ENCODE measurements at places on chromosomes 3 and 15.

- no peak overlapping the region for H3K27ac ChIP-seq
- H3K36me3 ChIP-seq = no peaks in the 10 kb centered on the region
- DNase-seq = no peak
- no peaks in the 10 kb centered on the region for H3K4me1 ChIP-seq
- no peak overlapping the region for H3K4me3 ChIP-seq
These were observed 8.1 kb downstream of the CFAP100 start for GRCh38 chr3:126402666-126403302.

- H3K4me3 ChIP-seq = no peak overlapping the region
- H3K4me1 ChIP-seq = no peaks in the 10 kb centered on the region
- H3K27me3 ChIP-seq = no peaks in the 10 kb centered on the region
- no peaks in the 10 kb centered on the region for H3K36me3 ChIP-seq
- DNase-seq = no peak
- no peak overlapping the region for H3K27ac ChIP-seq
These were observed 337.6 kb downstream of the EFHB start for GRCh38 chr3:19596408-19596807.

DNA sequence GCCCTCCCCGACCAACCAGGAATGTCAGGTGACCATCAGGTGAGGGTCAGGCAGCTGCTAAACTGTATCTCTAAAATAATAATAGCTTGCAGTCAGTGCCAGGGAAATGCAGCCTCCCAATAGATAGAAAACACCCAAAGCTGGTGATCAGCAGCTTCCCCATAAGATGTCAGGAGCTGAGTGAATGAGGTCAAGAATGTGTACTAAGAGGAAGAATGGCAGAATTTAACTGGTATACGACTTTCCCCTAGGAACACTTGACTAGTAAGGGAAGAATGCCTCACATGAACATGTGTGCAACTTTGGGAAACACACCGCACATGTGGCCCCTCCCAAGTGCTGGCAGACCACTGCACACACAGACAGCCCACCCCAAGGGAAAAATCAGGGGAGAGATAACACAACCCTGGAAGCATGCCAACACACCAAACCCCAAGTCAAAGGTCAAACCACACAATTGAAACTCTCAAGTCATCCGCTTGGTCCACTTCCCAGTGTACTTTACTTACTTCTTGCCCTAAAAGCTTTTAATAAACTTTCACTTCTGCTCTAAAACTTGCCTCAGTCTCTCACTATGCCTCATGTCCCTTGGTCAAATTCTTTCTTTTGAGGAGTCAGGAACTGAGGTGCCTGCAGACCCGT, 806.5 kb downstream of the OTOL1 start:
- no peaks in the 10 kb centered on the region for H3K27me3 ChIP-seq
- no peaks in the 10 kb centered on the region for H3K4me1 ChIP-seq
- H3K27ac ChIP-seq = no peak overlapping the region
- DNase-seq = no peak
- H3K4me3 ChIP-seq = no peak overlapping the region

DNA sequence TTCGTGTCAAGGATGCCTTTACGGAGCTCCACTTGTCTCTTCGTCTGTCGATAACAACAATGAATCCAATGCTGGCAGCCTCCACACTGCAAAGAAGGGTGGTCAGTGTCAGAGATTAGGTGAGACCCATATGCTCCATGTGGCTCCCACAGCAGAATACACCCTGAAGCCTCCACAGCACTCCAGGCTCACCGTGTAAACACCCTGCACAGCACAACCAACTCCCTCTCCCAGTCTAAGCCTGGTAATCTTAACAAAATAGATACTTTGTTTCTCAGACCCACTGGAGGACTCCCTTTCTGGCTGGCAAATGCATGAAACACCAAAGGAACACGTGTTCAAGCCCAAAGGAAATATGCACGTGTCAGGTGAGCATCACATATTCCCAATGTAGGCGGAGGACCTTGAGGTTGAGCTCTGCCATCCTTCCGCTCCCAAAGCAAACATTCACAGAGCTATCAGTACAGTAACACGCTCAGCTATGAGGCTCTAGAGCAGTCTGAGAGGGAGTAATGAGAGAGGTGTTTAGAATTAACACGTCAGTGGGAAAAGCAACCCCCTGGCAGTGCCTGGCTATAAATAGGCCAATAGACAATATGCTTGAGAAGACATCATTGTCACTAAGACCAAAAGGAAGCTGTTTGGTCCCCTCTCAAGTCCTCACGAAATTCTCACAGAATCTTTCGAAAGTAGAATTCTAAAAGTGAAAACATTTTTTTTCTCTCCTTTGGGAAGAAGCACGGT, 86.7 kb downstream of the MCF2L2 start:
- no peaks in the 10 kb centered on the region for H3K4me1 ChIP-seq
- no peak for DNase-seq
- H3K27ac ChIP-seq = no peak overlapping the region
- H3K27me3 ChIP-seq = no peaks in the 10 kb centered on the region

DNA sequence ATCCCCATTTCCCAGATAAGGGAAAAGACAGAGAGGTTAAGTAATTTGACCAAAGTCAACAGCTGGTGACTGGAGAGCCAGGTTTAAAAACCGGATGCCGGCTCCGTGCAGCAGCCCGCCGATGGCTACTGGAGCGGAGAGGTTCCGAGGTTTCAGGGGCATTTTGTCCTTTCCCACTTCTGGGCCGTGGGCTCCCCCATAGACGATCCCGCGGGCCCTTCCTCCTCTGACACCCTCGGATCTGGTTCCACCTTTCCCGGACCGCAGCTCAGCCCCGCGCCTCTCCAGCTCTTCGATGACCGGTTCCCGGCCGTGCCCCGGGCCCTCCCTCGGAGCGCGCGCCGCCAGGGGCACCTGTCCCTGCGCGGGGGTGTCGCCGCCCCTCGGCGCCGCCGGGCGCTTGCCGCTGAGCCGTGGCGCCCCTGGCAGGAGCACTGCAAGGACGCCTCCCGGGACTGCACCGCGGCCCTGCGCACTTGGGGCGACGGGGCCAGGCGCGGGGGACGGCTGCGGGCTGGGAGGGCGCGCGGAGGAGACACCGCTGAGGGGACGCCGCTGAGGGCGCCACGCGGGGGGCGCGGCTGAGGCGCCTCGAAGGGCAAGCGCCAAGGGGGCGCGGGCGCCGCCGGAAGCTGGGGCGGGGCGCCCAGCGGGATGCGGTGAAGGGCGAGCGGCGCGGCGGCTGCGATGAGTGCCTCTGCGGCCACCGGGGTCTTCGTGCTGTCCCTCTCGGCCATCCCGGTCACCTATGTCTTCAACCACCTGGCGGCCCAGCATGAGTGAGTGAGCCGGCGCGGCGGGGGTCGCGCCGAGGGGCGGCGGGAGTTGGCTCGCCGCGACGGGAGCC, at the start of gene TM6SF1:
TSS of gene TM6SF1 (plus strand) at position 652 of the 847 bp plus-strand sequence. CDS start at position 688, 36 bp downstream.
- peak within 1 kb of the TSS; percentile 78 for H3K4me3 ChIP-seq
- no peak within 1 kb of the TSS for H3K27ac ChIP-seq
- DNase-seq = peak; percentile 50
- H3K36me3 ChIP-seq = no peaks in the 10 kb centered on the region

DNA sequence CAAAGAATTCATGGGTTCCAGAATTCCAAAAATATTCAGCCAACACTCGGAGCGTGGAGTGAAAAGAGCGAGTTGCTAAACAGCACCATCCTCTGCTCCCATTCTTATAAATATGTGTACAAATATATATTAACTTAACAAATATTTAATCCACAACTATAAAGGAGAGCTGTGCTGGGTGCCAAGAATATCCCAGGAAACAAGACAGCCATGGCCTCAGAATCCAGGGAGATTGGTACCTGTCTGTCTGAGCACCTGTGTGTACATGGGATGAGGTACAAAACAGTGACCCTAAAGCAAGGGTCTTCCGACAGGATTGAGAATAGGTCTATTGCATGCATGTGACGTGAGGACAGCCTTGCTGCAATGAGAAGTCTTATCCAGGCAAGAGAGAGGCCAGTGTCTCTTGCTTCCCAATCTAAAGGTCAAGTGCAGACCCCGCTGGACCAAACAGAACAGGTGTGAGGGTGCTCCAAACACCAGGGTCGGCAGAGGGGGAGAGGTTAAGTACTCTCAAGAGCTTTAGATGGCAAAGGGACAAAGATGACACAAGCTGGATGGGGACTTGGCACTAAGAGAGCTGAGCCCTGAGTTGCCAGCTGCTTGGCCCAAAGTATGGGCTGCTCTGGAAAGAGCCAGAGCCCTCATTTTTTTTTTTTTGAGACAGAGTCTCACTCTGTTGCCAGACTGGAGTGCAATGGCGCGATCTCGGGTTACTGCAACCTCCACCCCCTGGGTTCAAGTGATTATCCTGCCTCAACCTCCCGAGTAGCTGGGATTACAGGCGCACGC, 36.2 kb downstream of the HOMER2 start:
- no peak overlapping the region for H3K27ac ChIP-seq
- no peak overlapping the region for H3K4me3 ChIP-seq
- no peaks in the 10 kb centered on the region for H3K4me1 ChIP-seq

DNA sequence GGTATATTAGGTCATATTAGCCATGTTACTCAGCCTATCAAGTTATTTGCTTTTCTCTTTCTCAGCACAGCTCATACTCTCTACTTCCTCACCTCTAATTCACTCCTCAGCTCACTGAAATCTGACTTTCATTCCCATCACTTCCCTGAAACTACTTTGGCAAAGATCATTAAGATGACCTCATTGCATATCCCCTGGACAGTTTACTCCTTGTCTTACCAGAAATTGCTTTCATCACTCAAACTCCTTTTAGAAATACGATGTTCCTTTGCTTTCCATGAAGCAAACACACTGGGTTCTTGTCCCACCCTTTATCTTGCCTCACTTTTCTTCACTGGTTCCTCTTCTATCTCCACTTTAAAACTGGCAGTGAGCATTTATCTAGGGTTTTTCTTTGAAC, 354.4 kb downstream of the TUSC7 start:
- H3K4me1 ChIP-seq = peaks cover 29% of the 10 kb centered on the region
- no peak overlapping the region for H3K27ac ChIP-seq
- no peak overlapping the region for H3K4me3 ChIP-seq
- no peaks in the 10 kb centered on the region for H3K27me3 ChIP-seq

DNA sequence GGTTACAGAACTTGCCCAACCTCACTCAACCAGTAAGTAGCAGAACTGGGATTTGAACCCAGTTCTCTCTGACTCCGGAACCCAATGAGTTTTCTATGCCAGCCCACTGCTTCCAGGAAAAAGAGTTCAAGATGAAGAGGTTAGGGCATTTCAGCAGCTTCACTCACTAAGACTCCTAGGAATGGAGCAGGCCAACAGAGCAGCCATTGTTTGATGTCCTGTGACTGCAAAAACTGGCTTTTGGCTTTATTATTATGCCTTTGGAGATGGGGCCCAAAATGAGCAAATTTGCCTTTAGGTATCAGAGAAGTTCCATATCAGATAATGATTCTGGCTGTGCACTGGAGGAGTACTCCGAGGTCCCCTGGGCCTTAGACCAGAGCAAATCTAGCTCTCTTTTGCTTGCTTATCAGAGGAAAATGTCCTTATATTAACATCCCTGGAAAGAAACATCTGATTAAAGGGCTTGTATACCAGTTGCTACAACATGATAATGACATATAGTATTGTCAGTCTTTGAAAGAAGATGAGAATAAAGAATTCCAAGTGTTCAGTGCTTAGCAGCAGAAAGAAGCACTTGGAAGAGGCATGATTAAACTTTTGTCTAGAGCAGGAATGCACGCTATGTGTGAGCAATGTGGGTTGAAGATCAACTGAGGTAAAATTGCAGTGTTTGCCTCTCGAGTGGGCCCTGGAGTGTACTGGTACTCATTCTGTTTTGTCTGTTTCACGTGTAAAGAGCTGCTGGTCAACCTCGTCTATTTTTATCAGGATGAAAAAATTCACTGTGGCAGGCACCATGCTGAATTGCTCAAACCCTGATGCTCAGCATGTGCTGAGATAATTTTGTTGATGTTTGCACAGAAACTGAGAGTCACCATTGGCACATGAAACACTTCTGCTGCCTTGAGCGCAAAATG, 21.8 kb upstream of the KLHL24 start:
- no peak overlapping the region for H3K27ac ChIP-seq
- no peak for DNase-seq
- no peaks in the 10 kb centered on the region for H3K36me3 ChIP-seq
- peaks cover 14% of the 10 kb centered on the region for H3K4me1 ChIP-seq

GRCh38 chr3:151491525-151491924, 30.7 kb upstream of the IGSF10 start:
- no peak overlapping the region for H3K4me3 ChIP-seq
- H3K27me3 ChIP-seq = no peaks in the 10 kb centered on the region
- H3K27ac ChIP-seq = no peak overlapping the region
- H3K4me1 ChIP-seq = no peaks in the 10 kb centered on the region

DNA sequence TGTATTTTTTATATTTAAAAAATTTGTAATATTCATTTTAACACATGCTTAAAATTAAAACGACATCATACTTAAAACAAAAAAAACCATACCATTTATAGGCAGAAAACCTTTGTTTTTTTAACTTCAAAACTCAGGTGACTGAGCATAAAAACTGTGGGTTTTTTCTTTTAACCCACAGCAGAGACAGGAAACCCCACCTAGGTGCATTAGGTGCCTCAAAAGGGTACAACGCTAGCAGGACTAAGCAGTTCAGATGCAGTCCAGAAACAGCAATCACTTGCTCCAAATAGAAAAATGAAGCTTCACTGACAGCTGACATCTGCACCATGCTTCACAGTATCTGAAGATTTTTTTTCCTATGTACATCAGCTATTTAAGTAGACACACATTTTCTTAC, 52.3 kb downstream of the GLB1 start:
- no peaks in the 10 kb centered on the region for H3K4me1 ChIP-seq
- H3K36me3 ChIP-seq = no peaks in the 10 kb centered on the region
- no peak for DNase-seq
- no peaks in the 10 kb centered on the region for H3K27me3 ChIP-seq
- no peak overlapping the region for H3K4me3 ChIP-seq
- H3K27ac ChIP-seq = no peak overlapping the region

GRCh38 chr15:63943829-63944680, 102.2 kb downstream of the DAPK2 start:
- H3K4me3 ChIP-seq = no peak overlapping the region
- H3K27me3 ChIP-seq = no peaks in the 10 kb centered on the region
- H3K27ac ChIP-seq = no peak overlapping the region
- H3K4me1 ChIP-seq = no peaks in the 10 kb centered on the region
- H3K36me3 ChIP-seq = no peaks in the 10 kb centered on the region

- H3K27ac ChIP-seq = no peak overlapping the region
- H3K4me3 ChIP-seq = no peak overlapping the region
- DNase-seq = peak; percentile 73
- H3K36me3 ChIP-seq = no peaks in the 10 kb centered on the region
- H3K27me3 ChIP-seq = no peaks in the 10 kb centered on the region
These were observed 116.7 kb upstream of the LPP start for GRCh38 chr3:188037195-188037718.

GRCh38 chr3:149808209-149808829, 4.7 kb upstream of the RNF13 start:
- H3K27me3 ChIP-seq = no peaks in the 10 kb centered on the region
- no peak overlapping the region for H3K27ac ChIP-seq
- no peaks in the 10 kb centered on the region for H3K36me3 ChIP-seq

DNA sequence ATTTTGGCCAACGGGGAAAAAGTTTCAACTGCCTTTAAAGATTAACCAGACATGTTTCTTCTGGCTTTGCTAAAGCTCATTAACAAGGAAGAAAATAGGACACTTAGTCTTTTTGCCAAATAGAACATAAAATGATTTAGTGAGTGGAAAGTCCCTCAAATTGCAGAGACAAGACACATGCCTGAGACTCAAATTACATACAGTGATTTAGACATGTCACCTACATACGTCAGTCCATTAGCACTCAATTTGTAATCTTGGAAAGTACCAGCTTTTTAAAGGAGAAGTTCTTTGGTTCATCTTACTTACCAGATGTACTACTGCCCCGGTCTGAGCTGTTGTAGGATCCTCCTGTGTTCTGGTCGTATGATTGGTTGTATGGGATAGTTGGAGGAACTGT, 1134.2 kb downstream of the ROBO1 start:
- no peaks in the 10 kb centered on the region for H3K27me3 ChIP-seq
- H3K4me3 ChIP-seq = no peak overlapping the region
- no peaks in the 10 kb centered on the region for H3K4me1 ChIP-seq
- no peak for DNase-seq
- peaks cover 15% of the 10 kb centered on the region for H3K36me3 ChIP-seq

Measured in GM23338 (cell line).